ENCODE measurements at places on chromosomes 1 and 21. TPM values are rescaled to one million over a fixed set of nuclear protein-coding genes. Genes with fewer than 3 reads are reported as not detected.
A peak's percentile ranks its signal among the peaks of the same experiment; 100 is the strongest.

DNA sequence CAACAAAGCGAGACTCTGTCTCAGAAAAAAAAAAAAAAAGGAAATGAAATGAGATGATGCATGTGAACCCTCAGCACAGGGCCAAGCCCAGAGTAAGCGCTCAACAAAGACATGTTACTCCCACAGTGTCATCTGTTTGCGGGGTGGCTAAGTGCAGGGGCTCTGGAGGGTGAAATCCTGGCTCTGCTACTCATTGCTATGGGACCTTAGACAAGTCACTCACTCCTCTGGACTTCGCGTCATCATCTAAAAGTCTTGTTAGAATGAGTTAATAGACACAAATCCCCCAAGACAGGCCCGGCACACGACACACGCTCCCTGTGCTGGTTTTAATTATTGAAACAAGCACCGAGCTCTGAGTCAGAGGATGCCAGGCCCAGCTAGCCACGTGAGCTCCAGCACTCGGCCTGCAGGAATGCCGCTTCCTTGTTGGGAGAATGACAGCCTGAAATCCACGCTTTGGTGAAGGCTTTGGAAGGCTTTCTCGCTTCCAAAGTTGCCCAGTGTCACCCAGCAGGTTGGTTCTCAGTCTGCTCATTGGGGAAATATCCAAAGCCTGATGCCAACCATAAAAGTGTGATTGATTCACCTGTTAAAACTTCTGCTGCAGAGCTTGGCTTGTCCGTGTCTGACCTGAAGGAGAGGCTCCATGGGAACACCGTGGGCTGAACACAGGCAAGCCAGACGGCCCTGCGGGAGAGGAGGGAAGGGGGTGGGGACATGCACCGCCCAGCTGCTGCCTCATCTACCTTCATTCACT, 36.7 kb upstream of the TARDBP start:
- DNase-seq = peak; percentile 43

DNA sequence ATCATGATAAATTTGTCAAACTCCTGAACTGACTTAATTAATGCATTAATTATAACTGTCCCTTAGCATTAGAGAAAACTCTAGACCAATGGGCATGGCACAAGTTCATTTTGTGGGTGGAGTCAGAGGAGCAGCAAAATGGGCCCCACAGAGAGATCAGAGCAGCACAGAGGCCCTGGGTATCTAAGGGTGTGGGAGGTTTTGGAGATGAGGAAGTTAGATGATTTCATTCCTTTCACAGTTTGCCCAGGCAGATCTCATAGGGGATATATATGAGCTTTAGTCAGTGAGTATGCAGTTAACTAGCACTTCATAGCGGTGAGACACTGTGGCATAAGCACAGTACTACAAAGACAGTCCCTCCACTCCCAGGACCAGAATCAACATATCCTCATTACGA, 117.3 kb downstream of the MAB21L3 start:
- no peak for DNase-seq

DNA sequence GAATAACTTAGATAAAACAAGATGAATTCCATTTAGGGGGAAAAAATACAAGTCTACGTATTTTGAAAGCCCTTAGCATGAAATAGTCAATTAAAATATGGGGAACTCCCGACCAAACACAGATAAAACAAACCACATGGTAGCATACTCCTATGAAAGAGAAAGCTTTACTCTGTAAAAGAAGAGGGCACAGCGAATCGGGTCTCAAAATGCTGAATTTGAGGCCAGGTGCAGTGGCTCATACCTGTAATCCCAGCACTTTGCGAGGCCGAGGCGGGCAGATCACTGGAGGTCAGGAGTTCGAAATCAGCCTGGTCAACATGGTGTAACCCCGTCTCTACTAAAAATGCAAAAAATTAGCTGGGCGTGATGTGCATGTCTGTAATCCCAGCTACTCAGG, 116.9 kb upstream of the TIAM1 start:
- no peak for DNase-seq

DNA sequence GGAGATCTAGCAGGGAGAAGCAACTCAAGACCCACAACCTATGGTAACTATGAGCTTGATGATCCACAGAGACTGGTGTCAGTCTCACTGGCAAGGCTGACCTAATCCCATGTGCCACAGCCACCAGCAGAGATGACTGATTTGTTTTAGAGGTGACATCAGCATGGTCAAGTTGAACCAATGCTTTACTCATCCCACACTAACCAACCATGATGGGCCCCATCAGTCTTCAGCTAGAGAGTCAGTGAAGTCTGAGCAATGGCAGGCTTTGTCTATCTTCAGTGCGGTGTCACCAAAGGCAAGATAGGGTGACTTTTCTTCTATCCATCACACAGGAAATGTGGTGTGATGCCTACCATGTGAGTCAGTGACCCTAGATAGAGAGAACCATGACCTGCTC, 1470.7 kb downstream of the NCAM2 start:
- DNase-seq = no peak

GRCh38 chr1:36846357-36846756, 188.0 kb downstream of the GRIK3 start:
- DNase-seq = no peak

DNA sequence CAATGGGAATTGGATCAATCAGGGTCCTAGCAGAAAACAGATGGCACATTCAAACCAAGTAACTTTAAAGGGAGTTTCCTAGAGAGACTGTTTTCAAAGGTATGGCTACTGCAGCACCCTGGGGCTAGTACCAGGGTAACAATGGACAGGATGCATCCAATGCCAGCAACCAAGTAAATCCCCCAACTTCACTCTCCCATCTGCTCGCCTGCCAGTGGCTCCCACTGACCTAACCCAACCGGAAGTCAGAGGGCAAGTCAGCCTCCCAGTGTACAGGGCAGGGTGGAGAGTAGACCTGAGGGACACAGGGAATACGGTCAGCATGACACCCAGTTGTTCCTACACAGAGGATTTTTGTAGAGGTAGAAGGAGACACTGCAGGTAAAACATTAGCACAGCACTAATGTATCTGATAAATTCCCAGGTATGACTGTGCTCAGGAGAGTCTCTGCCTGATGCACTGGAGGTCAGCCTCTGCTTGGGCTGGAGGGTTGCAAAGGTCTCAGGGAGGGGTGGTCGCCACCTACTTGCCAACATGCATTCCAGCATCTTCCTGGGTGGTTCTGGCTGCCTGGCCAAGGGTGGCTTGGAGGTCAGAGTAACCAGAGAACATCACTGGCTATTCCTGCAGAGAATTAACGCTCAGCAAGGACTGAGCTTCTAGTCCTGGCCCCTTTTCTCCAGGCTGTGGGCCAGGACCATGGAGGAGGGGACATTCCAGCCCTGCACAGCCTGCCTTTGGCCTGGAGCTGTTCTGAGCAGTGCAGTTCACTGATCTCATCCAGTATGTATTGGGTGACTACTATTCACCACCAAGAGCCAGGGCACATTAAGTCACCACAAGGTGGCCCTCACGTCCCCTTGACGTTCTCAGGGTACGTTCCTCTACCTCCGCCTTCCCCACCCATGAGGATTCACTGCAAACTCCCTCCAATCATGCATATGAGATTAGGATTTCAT, 5.1 kb upstream of the GJA4 start:
- no peak for DNase-seq

GRCh38 chr21:23356905-23357304, 2250.4 kb downstream of the MRPL39 start:
- DNase-seq = no peak

- no peak for DNase-seq
Observed at GRCh38 chr1:175862408-175862807, 119.0 kb upstream of the TNR start.

GRCh38 chr1:91349524-91349923, 55.1 kb downstream of the HFM1 start:
- no peak for DNase-seq

DNA sequence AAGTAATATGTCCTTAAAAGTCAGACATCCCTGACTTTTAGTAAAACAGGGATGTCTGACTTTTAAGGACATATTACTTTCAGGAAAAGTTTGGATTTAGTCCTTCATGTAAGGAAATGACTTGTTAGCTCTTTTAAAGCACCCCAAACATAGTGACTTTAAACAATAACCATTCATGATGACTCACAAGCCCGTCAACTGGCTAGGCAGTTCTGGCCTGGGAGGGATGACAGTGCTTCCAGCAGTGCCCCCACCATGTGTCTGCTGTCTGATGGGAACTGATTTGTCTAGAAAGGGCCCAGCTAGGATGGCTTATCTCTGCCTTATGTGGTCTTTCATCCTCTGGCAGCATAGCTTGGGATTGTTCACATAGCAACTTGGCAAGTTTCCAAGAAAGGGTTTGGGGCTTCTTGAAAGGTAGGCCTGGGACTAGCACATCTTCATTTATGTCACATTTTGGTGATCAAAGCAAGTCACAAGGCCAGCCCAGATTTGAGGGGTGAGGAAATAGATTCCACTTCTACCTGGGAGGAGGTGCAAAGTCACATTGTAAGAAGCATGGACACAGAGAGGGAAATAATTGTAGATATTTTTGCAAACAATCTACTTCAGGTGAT, 143.5 kb downstream of the C1orf94 start:
- no peak for DNase-seq

TLCD4 gene
- 59.6 TPM for total RNA-seq

DHRS3 gene
- 79.6 TPM for total RNA-seq

SPOCD1 gene
- total RNA-seq = not detected

GPR3 gene
- total RNA-seq = 0.12 TPM

TRAF3IP3 gene
- total RNA-seq = 1.9 TPM

ASH1L gene
- 41.1 TPM for total RNA-seq

DDAH1 gene
- total RNA-seq = 4.1 TPM
